ENCODE measurements at places on chromosomes 3 and 15.

GRCh38 chr3:32841867-32842470 is 24.2 kb downstream of the TRIM71 start:
- DNase-seq: no peak

GRCh38 chr15:89171136-89172072 is 50.0 kb downstream of the RLBP1 start:
- DNase-seq: peak; percentile 19

DNA sequence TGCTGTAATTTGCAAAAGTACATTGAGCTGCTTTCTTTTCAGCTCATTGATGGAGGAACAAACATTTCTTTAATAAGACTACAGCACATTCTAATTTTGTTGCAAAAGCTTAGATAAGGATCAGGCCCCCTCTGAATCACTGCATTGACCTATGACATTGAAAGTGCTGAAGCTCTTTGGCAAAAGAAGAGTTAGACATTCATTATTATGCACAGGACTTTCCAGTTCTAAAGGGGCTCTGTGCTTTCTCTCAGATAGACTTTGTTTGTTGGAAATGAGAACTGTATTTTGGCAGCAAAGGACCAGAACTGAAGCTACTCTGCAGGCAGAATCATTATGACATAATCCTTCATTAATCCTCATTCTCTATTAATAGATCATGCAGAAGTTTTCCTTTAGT is 252.9 kb upstream of the SOX2 start:
- no peak for DNase-seq

DNA sequence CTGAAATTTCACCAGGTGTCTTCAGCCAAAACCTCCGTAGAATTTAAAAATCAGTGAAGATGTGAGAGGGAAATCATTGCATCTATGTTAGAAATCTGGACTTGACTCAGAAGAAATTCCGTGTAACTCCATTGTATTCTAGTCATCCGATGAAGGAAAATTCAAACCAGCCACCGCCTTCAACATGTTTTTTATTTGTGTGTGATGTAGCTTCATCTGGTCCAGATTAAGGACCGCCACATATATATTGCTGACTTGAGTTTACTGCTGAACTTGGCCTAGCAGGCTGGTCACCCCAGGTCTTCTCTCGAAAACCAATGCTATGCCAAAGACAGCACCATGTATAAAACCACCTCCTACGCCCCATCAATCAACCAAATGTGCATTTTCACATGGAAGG is 120.9 kb downstream of the FOXP1 start:
- DNase-seq: no peak

GRCh38 chr15:75943713-75944215 is 40.1 kb downstream of the FBXO22 start:
- no peak for DNase-seq

- DNase-seq: no peak
Observed at GRCh38 chr3:109325109-109325508, 8.8 kb upstream of the DPPA2 start.

GRCh38 chr15:68383161-68384074 is 48.5 kb downstream of the ITGA11 start:
- DNase-seq: peak; percentile 16

DNA sequence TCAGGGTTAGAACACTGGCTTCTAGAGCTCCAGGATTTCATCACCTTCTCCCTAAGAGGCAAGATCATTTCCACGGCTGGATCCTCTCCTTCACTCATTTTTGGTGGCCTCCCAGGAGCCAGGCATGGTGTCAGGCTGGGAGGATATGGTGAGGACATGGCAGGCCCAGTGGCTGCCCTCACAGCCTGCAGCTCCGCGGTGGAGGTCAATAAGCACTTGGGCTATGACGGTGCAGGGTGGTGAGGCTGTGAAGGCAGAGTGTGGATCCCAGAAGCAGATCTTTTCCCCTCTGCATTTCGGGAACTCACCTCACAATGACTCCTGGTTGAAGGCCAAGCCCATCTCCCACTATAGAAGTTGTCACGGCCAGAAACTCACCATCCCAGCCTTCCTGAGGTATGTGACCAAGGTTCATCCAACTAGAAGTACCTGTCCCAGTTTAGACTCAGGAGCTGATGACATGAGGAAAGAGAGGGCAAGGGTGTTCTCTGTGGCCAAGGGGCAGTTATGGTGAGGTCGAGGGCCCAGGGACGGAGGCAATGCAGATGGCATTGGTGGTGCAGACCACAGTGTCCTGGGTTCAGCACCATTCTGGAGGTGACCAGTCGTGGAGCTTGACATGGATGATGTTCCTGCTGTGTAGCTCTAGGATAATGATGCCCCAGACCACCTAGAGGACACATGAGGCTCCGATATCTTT is 100.1 kb upstream of the SMAD3 start:
- no peak for DNase-seq

DNA sequence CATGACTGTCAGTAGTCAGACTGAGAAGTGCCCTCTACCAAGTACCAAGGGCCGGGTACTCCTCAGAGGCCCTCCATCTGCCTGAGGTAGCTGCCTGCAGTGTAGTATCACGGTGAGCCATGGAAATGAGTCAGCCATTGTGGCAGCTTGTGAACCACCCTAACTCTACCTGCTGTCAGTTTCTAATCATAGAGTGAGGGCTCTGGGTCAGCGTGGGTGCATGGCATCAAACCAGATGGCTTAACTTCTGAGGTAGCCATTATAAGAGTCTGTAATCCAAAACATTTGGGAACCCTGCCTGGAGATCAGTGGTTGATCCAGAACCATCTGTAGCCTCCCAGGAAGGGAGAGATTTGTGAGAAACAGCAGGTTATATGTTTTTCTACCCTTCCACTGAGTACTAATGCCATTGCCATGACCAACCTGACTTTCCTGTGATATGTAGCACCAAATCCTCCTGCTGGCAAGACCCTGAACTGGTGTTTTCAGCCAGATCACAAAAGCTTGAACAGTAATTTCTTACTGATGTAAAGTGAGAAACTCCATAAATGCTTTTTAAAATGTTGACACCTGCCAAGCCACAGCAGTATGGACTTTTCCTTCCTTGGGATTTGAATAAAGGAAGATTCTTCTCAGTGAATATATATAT is 38.9 kb downstream of the ABHD2 start:
- no peak for DNase-seq

- no peak for DNase-seq
Observed at GRCh38 chr3:126936853-126937425, 46.0 kb upstream of the PLXNA1 start.

- DNase-seq: peak; percentile 56
Observed at GRCh38 chr3:30643763-30644462, 37.5 kb downstream of the TGFBR2 start.

- DNase-seq: no peak
Observed at GRCh38 chr3:87309601-87310000, 33.2 kb upstream of the POU1F1 start.

- DNase-seq: no peak
Observed at GRCh38 chr3:197222937-197223370, 75.5 kb downstream of the DLG1 start.

DNA sequence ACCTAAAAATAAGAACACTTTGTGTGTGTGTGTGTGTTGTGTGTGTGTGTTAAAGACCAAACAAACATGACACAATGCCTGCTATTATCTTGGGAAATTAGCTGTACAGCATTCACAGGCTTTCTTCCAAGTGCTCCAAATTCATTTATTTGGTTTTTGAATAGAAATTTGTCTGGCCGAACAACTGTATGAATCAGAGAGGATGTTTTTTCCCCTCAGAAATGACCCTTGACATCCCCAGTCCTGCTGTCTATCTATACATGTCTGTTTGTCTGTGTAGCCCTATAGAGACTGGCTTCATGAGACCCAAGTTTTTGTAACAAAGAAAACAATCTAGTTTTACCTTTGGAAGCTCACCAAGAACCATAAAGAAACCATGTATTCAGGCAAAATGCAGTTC is 549.8 kb downstream of the NSUN3 start:
- DNase-seq: no peak

DNA sequence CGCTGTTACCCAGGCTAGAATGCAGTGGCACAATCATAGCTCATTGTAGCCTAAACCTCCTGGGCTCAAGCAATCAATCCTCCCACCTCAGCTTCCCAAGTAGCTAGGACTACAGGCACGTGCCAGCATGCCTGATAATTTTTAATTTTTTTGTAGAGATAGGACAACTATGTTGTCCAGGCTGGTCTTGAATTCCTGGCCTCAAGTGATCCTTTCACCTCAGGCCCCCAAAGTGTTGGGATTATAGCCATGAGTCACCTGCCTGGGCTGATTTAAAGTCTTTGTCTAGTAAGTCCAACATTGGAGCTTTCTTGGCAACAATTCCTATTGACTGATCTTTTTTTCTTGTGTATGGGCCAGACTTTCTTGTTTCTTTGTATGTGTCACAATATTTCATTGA is 28.1 kb downstream of the SPINK8 start:
- no peak for DNase-seq

DNA sequence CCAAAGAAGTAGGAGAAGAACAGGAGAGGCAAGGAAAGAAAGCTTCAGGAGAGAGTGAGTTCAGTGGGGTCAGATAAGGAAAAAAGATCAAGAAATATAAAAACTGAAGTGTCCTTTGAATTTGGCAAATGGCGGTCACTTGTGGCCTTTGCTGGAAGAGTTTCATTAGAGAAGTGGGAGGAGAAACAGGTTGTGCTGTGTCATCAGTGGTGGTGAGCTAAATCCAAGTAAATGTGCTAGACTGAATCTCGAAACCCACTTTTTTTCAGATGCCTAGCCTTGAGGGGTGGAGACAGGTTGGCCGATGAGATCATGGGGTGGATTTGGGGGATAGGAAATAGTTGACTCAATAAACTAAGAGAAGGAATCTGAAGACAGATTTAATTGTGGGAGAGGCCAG is 43.7 kb downstream of the CHRD start:
- DNase-seq: no peak

- DNase-seq: no peak
Observed at GRCh38 chr3:118408431-118408830, 626.2 kb downstream of the IGSF11 start.

- peak; percentile 34 for DNase-seq
Observed at GRCh38 chr3:196144383-196145105, 62.7 kb upstream of the TFRC start.

All from effector memory CD8-positive, alpha-beta T cell (primary cell).